ENCODE measurements at places on chromosomes 3 and 15. TPM values are rescaled to one million over a fixed set of nuclear protein-coding genes. Genes with fewer than 3 reads are reported as not detected.
A peak's percentile ranks its signal among the peaks of the same experiment; 100 is the strongest.

ZNF197 gene
- 7.1 TPM for total RNA-seq

DNA sequence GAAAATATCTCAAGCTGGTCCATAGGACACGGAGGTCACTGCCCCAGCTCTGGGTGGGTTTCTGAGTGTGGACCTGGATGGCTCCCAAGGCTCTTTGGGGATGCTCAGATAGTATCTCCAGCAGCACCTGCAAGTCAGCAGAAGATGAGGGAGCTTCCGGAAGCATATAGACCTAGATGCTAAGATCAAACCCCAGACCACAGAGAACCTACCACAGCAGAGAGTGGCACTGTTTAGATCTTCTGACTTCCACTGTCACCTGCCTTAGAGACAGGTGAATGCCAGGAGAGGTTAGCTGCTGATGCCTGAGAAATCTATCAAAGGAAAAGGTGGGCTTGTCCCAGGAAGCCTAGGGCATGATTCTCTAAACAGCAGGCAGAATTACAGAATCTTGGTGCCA lies 105.7 kb upstream of the TRPM1 start:
- H3K27ac ChIP-seq: no peak overlapping the region
- no peak for DNase-seq
- no peaks in the 10 kb centered on the region for H3K36me3 ChIP-seq
- H3K4me1 ChIP-seq: no peaks in the 10 kb centered on the region
- H3K4me3 ChIP-seq: no peak overlapping the region

EXD1 gene
- total RNA-seq: not detected

CKMT1B gene
- not detected for total RNA-seq

DNA sequence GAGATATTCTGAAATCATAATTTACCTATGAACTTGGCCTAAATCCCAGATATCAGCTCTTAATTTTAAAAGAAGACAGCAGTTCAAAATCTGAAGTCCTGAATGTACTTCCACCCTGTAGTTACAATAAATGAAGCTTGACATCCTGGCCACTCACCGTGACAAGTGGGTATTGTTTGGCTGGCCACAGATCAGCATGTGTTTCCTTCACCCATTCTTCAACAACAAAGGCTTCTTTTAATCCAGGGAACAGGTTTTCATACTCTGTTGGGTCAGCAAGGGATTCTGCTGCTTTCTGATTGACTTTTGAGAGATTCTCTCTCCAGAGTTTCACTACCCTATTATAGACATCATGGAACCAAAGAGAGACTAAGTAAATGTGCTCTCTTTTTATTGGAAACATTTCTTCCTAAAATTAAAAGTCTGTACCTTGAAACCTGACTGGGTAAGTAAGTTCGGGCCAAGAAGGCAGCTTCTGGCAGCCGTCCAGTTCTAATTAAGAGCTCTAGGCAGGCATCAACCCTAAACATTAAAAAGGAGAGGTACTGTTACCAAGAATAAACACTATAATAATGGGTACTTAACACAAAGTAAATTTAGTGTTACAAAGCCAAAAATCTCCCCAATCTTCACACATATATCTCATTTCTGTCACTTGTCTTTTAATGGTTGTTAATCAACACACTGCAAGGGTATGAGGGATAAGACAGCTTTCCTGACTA lies 15.2 kb downstream of the MRPS22 start:
- H3K36me3 ChIP-seq: peaks cover 43% of the 10 kb centered on the region
- no peaks in the 10 kb centered on the region for H3K27me3 ChIP-seq
- H3K4me1 ChIP-seq: no peaks in the 10 kb centered on the region
- no peak for DNase-seq
- no peak overlapping the region for H3K4me3 ChIP-seq

GRCh38 chr3:124207077-124207476 lies 215.2 kb upstream of the ROPN1 start:
- H3K27ac ChIP-seq: no peak overlapping the region
- no peaks in the 10 kb centered on the region for H3K36me3 ChIP-seq
- DNase-seq: no peak
- H3K4me3 ChIP-seq: no peak overlapping the region
- no peaks in the 10 kb centered on the region for H3K4me1 ChIP-seq

ANKRD63 gene
- not detected for total RNA-seq

DNA sequence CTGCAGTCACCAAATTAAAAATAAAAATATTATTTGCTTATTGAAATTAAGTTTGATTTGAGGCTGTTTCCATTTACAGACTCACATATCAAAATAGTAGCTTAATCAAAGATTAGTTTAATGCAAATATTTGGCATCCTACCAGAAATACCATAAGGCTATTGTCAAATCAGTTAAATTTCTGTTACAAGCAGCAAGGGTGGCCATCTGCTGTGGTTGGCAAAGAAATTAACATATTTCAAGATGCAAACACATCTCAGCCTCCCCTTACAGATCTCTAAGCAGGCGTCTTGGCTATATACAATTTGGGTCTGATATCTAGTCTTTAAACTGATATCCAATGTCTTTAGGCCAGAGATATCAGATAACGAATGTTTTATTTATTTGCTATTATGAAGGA lies 83.2 kb upstream of the NEDD4 start:
- no peak for DNase-seq
- H3K27ac ChIP-seq: no peak overlapping the region
- no peaks in the 10 kb centered on the region for H3K36me3 ChIP-seq
- H3K4me3 ChIP-seq: no peak overlapping the region

- no peak for DNase-seq
- H3K27ac ChIP-seq: no peak overlapping the region
- H3K27me3 ChIP-seq: no peaks in the 10 kb centered on the region
- H3K36me3 ChIP-seq: peaks cover 5% of the 10 kb centered on the region
Measured at GRCh38 chr15:68816158-68816557, 4.5 kb downstream of the ANP32A start.

ROPN1B gene
- total RNA-seq: not detected

GRCh38 chr3:95923496-95924210 lies 890.7 kb upstream of the EPHA6 start:
- DNase-seq: peak; percentile 78
- H3K27me3 ChIP-seq: no peaks in the 10 kb centered on the region
- H3K4me1 ChIP-seq: peaks cover 3% of the 10 kb centered on the region
- H3K4me3 ChIP-seq: no peak overlapping the region
- H3K36me3 ChIP-seq: no peaks in the 10 kb centered on the region
- peak overlapping the region; percentile 76 for H3K27ac ChIP-seq

DNA sequence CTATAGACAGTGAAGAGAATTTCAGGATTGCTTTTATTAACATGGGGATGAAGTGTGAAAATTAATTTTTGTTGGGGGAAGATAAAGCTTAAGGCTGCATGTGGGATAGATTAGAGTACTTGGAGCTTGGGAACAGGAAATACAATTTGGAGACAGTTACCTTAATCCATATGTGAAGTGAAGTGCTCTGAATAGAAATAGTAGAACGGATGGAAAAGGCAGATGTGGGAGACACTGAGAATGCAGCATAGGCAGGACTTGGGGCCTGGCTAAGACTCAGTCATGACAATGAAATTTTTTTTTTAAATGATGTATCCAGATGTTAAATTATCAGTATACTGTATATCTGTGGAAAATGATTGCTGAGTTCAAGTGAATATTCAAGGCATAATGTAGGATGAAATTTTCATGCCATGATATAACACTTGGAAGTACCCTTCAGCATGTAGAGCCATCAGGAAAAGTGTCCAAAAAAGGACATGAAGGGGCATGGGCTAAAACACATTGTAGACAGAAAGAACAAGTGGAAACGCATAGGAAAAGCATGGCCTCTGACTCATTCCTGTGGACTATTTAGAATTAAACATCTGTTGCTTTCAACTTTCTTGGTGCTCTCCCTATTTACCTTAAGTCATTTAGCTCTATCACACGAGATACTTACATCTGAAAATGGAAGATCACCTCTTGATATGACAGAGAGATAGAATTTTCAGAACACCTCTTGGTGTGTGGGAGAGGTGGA lies 134.8 kb downstream of the RBMS3 start:
- H3K27me3 ChIP-seq: no peaks in the 10 kb centered on the region
- no peak overlapping the region for H3K27ac ChIP-seq
- peaks cover 5% of the 10 kb centered on the region for H3K4me1 ChIP-seq
- no peak overlapping the region for H3K4me3 ChIP-seq
- DNase-seq: no peak

NR1I2 gene
- not detected for total RNA-seq

Measured in endothelial cell of umbilical vein (primary cell).